ENCODE measurements at places on chromosomes 1 and 21.

GRCh38 chr1:52906135-52906603 is 15.4 kb downstream of the ECHDC2 start:
- no peak for DNase-seq

GRCh38 chr1:12472798-12473551 is 145.0 kb downstream of the DHRS3 start:
- DNase-seq: peak; percentile 58

- no peak for DNase-seq
Measured at GRCh38 chr1:84156210-84156621, 12.1 kb downstream of the PRKACB start.

DNA sequence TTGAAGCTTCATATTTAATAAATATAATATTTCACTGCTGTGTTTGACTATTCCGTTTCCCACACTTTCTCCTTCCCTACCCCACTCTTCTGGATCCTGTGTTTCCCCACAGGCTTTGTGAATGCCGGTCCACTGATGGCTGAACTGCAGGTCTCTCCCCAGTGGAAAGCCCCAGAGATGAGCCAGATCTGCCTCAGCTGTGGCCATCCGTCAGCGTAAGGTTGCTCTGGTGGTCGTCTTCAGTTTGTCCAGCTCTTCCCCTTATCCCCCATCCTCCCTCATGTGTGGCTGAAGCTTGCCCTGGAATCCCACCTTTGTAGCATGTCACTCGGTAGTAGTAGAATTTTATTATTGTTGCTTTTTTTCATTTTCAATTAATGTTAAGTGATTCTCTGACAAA is 11.4 kb downstream of the SMAP2 start:
- DNase-seq: no peak

- no peak for DNase-seq
Measured at GRCh38 chr1:25486602-25487001, 55.9 kb downstream of the MACO1 start.

DNA sequence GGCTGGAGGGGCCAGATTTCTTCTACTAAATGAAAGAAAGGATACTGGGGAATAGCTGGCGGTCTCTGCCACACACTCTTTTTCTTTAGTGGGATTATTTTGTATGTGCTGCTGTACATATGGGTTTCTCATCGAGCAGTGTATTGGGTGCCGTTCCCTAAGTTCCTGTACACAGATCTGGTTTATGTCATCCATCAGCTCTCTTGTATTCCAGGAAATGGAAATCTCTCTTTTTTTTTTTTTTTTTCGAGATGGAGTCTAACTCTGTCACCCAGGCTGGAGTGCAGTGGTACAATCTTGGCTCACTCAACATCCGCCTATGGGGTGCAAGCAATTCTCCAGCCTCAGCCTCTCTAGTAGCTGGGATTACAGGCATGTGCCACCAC is 27.0 kb upstream of the NID1 start:
- DNase-seq: no peak

DNA sequence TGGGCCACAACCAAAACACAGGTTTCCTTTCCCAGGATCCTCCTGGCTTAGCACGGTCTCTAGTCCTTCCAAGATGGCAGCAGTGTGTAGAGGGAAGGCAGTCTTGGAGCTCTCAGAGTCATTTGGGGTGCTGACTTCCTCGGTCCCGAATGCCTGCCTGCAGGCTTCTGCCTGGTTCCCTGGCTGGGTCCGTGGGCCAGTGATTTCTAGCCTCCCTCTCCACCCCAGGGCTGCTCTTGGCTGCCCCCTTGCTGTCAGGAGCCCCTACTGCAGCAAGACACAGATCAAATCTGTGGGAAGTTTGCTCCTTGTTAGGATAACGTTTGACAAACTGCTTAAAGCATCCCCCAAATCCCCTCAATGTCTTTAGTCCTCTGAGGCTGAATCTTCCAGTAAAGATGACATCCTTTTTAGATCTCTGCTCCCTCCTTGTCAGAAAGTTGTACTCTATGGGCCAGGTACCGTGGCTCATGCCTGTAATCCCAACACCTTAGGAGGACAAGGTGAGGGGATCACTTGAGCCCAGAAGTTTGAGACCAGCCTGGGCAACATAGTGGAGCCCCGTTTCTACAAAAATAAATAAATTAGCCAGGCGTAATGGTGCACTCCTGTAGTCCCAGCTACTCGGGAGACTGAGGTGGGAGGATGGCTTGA is 272.5 kb downstream of the RRAGC start:
- peak; percentile 14 for DNase-seq

DNA sequence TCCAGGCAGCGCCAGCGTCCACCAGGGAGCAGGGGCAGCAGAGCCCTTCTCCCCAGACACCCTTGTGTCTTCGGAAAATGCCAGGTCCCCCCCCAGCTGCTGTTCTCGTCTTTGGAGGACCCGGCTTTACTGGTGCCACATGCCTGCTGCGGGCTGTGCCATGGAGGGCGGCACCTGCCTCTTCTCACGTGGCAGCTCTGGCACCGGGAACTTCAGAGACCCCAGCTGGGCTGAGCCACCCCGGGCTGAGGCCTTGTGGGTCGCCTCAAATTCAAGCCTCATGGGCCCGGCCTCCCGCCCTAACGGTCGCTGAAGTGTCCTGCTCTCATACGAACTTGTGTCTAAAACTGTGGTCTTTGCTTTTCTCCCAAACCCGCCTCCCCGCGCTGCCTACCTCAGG is 27.0 kb upstream of the C1orf159 start:
- no peak for DNase-seq

GRCh38 chr1:82979593-82980236 is 1019.2 kb downstream of the TTLL7 start:
- DNase-seq: no peak

DNA sequence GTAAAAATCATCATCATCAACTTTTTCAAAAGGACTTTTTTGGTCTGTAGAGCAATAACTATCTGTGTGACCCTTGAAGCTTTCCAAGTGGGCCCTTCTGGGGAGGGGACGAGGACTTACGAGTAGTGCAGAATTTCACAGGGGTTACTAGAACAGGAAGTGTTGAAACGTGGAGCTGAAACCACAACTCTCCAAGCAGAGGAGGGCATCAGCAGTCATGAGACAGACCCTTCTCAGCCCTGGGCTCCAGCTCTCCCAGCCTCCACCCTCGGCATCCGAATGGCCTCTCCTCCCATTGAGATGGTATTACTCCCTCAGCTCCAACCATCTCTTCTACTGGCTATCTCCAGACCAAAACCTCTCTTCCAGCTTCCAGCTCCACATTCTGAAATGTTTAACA is 3.6 kb downstream of the FAM89A start:
- no peak for DNase-seq

DNA sequence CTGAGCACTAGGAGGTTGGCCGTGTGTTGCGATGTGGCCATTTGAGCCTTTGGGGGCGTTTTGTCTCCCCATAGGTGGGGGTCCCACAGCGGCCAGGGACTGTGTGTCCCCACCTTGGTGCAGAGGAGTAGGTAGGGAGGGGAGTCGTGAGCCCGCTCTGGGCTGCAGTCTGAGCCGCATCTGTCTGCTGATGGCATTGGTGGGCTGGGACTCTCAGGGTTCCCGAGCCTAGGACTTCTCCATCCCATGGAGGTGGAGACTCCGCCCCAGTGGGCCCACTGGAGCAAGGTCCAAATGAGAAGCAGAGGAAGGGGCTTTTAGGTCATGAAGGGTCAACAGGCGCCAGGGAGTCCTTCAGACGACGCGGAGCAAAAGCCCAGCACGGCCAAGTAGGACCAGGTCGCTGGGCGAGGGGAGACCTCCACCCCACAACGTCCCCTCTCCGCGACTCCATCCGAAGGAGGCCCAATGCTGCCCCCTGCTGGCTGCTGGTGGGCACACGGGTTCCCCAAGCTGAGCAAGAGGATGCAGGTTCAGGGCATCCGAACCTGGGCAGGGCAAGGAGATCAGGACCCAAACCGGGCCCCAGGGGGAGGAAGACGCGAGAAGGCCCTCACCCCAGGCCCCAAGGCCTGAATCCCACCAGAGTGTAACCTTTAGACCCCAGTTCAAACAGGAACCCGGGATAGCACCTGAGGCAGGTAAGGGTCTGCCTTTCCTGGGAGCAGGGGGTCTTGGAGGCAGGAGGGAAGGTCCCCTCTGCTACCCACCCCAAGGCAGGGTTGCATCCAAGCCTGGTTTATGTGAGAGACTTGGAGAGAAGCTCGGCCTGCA is 14.9 kb downstream of the TTC34 start:
- peak; percentile 51 for DNase-seq

DNA sequence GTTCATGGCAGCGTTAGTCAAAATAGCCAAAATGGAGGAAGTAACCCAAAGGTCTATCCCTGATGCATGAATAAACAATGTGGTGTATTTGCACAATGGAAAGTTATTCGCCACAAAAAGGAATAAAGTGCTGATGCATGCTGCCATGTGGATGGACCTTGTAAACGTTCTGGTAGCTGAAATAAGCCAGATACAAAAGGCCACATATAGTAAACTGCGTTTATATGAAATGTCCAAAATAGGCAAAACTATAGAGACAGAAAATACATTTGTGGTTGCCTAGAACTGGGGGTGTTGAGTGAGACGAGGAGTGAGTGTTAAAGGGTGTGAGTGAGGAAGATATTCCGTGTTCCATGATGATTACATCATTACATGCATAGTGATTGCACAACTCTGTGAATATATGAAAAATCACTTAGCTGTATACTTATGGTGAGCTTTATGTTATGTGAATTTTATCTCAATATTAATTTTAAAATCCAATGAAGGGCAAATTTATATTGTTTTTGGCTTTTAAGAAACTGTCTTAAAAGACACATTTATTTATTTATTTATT is 321.3 kb downstream of the KIF26B start:
- DNase-seq: no peak

DNA sequence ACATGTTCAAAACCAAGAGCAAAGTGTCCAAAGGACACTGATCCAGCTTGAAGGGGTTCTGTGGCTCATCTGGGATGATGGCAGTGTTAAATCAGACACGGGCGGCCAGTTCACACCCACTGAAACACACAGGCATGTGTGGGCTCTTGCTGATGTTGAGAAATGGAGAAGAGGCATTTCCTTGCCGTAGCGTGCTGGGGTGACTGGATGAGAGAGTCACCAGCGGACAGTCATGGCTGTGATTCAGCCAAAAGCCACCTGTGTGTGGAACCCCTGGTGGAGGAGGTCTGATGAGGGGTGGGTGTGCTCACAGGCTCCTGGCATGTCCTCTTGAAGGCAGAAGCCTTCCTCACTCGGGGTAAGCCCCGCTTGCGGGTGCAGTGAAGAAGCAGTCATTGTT is 7.2 kb downstream of the C1orf35 start:
- no peak for DNase-seq

DNA sequence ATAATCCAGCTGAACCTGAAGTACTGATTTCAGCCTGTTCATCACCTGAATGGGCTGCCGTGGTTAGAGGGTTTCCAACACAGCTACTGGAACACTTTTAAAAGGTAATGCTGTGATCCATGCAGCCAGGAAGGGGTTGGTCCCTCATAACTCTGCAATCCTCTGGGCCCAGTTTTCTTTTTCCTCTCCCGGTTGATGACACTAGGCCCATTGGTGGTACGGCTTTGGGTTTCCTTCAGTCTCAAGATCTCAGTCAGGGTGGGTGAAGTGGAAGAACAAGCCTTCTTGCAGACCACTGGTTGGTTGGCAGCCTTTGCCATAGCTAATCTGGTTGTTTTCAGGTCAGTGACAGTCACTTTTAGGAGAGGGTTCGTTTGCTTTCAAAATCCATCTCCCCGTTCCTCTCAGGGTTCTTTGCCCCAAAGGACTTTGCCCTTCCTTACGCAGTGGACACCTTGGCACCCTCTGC is 502 bp upstream of the SLC35A3 start:
- no peak for DNase-seq

DNA sequence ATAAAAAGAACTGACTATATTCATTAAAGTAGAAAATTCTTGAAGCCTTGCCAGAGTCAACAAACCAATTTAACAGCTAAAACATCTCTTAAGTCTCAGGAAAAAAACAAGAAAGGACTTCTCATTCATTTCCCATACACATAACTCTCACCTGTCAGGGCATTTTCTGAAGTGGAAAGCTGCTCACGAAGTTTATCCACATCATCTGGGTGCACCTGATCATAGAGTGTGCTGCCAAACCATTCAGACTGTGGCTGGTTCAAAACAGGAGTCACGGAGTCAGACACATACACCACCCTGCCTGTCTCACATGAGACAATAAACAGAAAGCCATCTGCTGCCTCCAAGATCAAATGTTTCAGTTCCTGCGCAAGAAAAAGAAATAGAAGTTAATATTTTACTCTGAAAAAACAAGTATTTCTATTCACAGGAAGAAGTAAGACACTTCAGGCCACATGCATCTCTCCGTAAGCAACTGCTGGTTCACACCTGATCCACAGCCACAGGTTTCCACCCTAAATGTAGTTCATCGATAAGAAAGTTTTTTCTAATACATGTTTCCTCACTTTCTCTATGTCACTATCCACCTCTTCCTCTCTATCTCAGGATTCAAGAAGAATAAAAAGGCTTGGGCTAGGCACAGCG is 28.2 kb upstream of the CTSK start:
- no peak for DNase-seq

GRCh38 chr21:32484706-32485380 is 72.3 kb downstream of the EVA1C start:
- DNase-seq: peak; percentile 12

- no peak for DNase-seq
Measured at GRCh38 chr1:155177918-155178281, 4.3 kb downstream of the TRIM46 start.

GRCh38 chr1:222916100-222916499 is 101.3 kb downstream of the DISP1 start:
- no peak for DNase-seq

DNA sequence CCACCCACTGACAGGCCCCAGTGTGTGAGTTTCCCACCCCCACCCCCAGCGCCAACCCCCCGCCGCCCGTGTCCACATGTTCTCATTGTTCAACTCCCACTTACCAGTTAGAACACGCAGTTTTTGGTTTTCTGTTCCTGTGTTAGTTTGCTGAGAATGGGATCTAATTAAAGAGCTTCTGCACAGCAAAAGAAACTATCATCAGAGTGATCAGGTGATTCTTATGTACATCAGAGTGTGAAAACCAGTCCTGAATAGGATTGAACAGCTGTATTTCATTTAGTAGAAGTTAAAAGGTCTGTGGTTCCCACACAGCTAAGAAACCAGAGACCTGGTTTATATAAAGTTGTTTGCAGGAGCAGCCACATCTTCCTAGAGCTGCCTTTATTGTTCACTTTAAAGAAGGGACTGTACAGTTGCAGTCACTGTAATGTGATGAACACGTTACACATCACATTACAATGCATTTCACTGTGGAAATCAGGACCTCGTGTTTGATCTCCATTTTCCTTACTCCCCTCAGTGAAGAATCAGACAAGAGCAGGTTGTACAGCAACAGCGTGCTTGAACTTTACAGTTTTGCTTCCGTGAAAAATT is 1.2 kb downstream of the GBP6 start:
- no peak for DNase-seq

Data from CD4-positive, alpha-beta T cell treated with Interferon gamma for 1 hour (primary cell).